EH (cell line): ENCODE measurements at places on chromosomes 12 and 14.

- DNase-seq: no peak
Measured at GRCh38 chr14:61736751-61737150, 25.5 kb upstream of the SNAPC1 start.

DNA sequence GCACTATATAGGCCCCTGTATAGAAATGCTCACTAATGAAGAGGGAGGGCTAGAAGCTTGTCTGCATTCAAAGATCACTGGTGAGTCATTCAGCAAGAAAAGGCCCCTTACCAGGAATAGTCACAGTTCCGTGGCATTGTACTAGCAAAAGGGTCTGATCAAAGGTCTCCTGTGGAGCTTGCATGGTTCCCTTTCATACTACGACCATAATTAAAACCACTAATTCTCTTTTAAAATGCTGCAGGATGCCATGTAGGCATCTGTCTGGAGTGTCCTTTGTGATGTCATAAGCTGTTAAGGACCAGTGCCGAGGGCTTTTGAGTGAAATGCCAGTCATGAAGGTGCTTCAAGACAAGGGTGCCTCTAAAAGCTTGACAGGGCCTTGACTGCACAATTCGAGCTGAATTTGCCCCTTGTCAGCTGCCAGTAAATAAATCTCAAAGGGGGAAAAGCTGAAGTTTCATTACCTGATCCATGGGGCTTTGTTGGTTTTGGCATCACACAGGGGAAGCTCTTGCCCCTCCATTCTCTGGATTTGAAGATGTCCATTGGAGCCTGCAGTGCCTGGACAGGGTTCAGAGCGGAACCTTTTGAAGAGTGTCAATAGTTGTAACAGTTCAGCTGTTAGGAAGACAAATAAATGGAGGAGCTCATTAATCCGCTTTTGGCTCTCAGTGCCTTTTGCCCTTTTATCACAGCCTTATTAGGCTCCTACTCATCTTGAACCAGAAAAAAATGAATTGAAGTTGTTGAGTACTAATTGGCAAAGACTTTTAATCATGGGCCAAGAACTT lies 69.1 kb downstream of the TMEM260 start:
- no peak for DNase-seq

DNA sequence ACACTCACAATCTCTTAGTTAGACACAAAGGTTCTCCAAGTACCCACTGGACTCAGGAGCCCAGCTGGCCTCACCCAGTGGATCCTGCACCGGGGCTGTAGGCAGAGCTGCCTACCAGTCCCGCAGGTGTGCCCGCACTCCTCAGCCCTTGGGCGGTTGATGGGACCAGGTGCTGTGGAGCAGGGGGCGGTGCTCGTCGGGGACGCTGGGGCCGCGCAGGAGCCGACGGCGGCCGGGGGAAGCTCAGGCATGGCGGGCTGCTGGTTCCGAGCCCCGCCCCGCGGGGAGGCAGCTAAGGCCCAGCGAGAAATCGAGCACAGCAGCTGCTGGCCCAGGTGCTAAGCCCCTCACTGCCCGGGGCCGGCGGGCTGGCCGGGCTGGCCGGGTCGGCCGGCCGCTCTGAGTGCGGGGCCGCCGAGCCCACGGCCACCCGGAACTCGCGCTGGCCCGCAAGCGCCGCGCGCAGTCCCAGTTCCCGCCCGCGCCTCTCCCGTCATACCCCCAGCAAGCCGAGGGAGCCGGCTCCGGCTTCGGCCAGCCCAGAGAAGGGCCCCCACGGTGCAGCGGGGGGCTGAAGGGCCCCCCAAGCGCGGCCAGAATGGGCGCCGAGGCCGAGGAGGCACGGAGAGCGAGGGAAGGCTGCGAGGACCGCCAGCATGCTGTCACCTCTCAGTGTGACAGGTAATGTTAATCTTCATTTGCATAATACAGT lies 506.8 kb downstream of the LRFN5 start:
- DNase-seq: no peak

GRCh38 chr12:21527451-21528180 lies 1.5 kb downstream of the SPX start:
- DNase-seq: peak; percentile 67

DNA sequence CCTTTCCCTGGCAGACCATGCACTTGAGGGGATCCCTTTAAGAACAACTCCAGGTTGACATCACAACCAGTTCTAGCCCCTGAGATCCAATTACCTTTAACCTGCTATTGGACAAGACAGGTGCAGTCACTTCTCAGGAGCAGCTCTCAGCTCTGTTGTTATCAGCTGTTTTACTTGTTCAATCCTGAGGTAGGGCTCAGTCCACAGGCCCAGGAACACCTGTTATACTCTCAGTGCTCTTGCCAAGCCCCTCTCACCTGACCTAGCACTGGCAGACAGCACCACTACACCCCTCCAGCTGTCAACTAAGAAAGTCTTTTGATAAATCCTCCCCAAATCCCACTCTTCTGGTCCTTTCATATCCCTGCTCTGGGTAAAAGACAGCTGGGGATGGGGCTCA lies 163.9 kb upstream of the TMTC2 start:
- no peak for DNase-seq

- DNase-seq: no peak
Measured at GRCh38 chr14:22036541-22037239, 363.1 kb upstream of the OR4E1 start.

- no peak for DNase-seq
Measured at GRCh38 chr14:101000711-101001250, 97.3 kb upstream of the RTL1 start.

- DNase-seq: no peak
Measured at GRCh38 chr14:22977434-22977683, 5.0 kb downstream of the AJUBA start.

- DNase-seq: peak; percentile 94
Measured at GRCh38 chr12:111462210-111462769, 56.6 kb downstream of the SH2B3 start.

GRCh38 chr12:93348575-93349435 lies 28.9 kb upstream of the NUDT4 start:
- DNase-seq: peak; percentile 49
